Activated CD4-positive, alpha-beta T cell treated with anti-CD3 and anti-CD28 coated beads, Interleukin-2, amount 10 ng/mL, durations not matched to agents 24 days and 14 days (primary cell): ENCODE measurements at places on chromosomes 12 and 14.

DNA sequence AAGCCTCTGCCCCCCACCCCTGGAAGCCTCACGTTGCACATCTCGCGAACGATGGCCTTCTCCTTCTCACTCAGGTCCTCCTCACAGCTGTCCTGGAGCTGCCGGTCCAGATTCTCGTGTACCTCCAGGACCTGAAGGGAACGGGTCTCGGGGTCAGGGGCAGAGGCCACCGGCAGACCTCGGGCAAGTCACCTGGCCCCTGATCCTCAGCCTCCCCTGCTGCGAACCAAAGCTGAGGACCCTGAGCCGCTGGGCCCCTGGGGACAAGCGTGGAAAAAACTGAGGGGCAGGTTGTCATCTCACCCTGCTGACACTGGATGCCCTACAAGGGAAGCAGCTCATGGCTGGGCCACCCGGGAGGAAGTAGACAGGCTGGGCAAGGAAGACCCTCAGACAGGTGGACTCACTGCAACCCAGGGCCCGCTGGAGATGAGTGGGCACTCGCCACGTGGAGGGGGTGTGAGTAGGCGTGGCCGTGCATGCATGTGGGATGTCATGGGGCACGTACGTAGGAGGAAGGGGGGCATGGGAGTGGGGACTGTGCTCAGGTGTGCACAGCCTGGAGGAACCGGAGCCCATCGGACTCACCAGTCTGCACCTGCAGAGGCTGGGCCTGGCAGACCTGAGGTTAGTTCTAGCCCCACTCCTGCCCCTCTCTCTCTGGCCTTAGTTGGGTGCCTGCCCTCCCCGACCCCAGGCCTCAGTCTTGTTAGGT is 35.1 kb downstream of the CCNK start:
- DNase-seq, result no peak

- DNase-seq, result no peak
Measured at GRCh38 chr14:24876996-24877395, 173.0 kb downstream of the STXBP6 start.

DNA sequence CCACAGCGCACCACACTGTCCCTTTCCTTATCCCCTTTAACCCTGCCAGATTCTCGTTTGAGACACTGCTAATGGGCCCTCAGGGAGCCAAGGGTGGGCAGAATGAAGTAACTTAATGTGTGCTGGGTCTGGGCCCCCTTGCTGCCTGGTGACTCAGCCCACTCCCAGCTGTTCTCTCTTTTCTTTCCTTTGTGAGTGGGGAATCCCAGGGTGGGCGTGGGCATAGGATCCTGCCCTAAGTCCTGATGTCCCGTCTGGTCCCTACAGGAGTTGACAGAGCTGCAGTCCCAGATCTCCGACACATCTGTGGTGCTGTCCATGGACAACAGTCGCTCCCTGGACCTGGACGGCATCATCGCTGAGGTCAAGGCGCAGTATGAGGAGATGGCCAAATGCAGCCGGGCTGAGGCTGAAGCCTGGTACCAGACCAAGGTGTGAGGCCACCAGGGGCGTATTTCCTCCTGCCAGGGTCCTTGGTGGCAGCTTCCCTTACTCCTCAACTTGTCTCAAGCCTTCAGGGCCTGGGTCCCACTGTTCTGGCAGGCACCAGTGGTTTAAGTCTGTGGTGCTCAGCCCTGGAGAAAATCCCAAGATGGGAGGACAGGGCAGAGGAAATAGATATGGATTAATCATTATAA is 8.3 kb downstream of the KRT7 start:
- DNase-seq, result no peak

DNA sequence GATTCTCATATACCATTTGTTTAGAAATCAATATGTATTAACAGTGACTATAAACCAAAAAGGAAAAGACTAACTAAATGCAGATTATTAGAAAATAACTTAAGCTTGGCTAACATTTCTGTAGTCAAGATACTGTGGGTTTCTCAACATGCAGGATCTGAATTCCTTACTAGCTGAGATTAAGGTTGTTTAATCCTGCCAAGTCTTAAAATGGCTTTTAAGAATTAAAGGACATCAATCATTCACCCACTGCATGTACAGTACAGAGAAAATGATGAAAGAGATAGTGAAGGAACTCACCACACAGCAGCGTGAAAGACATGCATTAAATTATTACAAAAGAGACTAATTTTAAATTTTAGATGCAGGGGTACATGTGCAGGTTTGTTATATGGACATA is 3.8 kb downstream of the ACSS3 start:
- no peak for DNase-seq

- no peak for DNase-seq
Measured at GRCh38 chr12:69969011-69969410, 144.0 kb downstream of the MYRFL start.

- DNase-seq, result no peak
Measured at GRCh38 chr12:45303945-45304344, 88.0 kb downstream of the ANO6 start.

- DNase-seq, result no peak
Measured at GRCh38 chr12:101855364-101855884, 22.0 kb upstream of the DRAM1 start.

DNA sequence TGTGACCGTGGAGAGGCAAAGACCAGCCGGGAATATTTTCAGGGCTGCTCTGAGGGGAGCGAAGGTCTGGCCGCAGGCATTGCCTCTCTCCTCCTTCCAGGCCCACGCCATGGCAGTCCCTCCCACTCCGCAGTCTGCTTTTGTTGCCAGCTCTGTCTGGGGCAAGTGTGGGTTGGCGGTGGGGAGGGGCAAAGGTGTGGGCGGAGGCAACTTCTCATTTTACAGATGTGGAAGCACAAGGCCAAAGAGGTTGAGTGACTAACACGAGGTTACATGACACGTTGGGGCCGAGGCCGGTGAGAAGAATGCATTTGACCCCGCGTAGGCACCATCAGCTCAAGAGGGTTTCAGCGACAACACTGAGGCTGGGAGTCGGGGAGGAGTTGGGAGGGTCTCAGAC is 6.1 kb upstream of the FAIM2 start:
- DNase-seq, result no peak

GRCh38 chr12:1003600-1004271 is 12.7 kb downstream of the ERC1 start:
- no peak for DNase-seq

DNA sequence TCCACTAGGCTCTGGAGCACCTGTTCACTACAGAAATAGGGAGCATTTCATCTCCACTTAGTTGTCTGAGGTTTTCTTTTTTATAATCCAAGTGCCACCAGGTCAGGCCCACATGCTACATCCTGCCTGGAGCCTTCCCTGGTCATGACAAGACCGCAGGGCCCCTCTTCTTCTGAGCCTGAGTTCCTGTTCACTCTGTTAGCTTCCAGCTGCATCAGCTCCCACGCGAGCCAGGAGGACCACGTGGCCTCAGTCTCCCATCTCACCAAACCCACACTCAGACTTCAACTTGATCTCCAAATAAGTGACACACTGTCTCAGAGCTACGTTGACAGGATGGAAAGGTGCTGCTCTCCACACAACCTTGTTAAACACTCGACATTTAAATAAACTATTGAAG is 21.0 kb downstream of the RIMBP2 start:
- DNase-seq, result no peak

DNA sequence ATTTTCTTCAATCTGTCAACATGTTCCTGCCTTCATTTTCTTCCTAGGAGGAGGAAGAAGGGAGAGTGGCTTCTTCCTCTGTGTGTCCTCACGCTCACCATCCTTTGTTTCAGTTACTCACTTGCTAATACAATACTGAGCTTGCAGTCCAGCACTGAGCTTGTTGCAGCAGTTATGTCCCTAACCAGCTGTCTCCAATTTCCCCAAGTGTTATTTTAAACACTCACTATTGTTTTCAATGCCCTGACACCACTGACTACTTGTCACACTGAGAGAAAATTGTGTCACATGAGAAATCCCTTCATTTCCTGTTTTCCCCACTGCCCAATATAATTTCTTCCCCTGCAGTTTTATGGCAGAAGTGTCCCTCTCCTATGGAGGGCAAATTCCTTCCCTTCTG is 53.4 kb downstream of the HSD17B6 start:
- DNase-seq, result no peak

GRCh38 chr12:49796606-49797448 is 31.4 kb downstream of the NCKAP5L start:
- DNase-seq, result no peak

GRCh38 chr14:104322531-104323366 is 184.4 kb downstream of the KIF26A start:
- no peak for DNase-seq

GRCh38 chr14:105096206-105096875 is 31.1 kb upstream of the GPR132 start:
- DNase-seq, result no peak

DNA sequence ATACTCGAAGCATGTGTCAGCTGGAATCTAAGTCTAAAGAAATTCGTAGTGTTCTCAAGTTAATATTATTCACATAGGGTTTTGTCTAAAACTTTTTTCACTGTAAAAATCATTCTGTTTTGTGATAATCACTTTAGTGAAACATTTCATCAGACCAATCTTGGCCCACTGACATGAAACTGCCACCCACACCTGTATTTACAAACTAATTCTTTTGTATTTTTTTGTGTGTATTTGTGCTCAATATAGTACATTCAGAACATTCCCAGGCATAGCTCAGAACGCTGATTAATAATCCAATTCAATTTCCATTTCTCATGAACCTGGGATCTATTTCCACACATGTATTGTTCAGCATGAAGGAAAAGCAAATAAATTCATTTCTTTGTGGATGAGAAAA is 191.7 kb downstream of the RASSF9 start:
- no peak for DNase-seq

GRCh38 chr14:55645145-55645544 is 65.1 kb downstream of the KTN1 start:
- no peak for DNase-seq

DNA sequence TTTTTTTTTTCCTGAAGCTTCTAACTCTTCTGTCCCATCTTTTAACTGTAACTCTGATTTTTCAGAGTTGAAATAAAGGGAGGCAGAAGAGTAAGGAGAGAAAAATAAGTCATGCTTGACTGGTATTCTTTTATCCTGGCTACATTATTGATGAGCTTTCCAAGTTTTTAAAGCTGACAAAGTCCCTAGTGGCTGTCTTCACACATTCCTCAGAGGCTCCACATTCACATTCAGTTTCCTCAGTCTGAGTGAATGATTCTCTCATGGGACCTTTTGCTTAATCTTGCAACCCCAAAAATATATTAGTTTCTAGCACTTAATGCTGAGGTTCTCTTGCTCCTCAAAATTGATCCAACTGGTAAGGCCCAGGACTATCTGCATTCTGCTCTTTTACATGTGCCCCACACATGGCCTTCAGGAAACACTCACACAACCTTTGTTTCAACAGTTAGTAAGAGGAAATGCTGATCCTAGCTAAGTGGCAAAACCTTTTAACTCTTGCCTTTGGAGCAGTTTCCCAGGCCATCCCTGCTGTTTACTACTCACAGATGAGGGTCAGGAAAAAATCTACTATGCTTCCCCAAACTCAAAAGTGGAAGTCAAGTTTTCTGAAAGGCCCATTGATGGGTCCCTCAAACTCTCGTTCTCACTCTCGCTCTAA is 61.7 kb upstream of the SLC6A15 start:
- DNase-seq, result no peak

DNA sequence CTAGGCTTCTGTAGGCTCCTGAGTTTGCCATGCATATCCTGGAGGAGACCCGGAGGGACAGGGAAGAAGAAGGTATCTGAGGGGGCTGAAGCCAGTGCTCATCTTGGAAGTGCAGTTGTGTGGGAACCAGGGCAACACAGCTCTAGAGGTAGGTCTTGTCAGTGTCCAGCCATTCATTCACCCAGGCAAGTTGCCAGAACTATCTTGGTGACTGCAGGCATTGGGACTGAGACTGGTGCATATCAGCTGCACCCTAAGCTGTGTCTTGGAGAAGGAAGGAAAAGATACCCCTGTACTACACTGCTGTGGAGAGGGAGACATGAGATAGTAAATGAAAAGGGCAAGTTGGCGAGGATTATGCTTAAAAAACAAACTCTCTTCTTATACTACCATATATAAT is 4.9 kb upstream of the WIF1 start:
- peak; percentile 47 for DNase-seq

- DNase-seq, result no peak
Measured at GRCh38 chr12:52231305-52232202, 1.5 kb upstream of the KRT7 start.

- DNase-seq, result peak; percentile 82
Measured at GRCh38 chr12:131929581-131930456, 743 bp downstream of the PUS1 start.

DNA sequence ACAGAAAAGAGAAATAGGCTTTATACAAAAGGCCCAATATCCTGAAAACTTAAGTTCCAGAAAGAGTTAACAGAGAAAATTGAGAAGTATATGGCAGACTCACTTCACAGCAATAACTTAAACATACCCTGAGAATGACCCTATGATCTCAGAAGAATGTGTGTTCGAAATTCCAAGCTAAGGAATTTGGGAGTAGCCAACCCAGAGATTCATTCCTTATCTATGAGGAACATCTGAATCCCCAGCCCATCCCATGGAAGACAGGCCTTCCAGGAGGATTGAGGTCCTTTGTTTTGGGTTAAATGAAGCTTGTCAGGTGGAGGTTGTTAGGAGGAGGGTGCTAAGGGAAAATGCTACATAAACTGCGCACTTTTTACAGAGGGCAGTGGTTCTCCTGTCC is 7.5 kb upstream of the SAV1 start:
- DNase-seq, result no peak

DNA sequence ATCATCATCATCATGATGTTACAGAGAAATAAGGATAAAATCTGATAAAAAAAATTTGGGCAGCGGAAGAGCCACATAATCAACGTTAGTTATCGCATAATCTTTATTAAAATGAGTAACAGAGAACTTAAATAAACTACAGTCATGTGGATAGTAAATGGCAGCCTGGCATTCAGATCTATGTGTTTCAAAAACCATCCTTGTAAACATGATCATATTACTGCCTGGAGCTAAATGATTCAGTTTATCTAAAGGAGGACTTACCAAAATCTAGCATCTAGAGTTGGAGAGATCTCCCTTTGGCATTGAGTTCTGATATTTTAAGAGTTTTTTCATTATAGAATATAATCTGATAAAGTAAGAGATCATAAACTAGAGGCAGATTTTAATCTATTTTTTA is 200.1 kb upstream of the MGAT4C start:
- DNase-seq, result no peak

DNA sequence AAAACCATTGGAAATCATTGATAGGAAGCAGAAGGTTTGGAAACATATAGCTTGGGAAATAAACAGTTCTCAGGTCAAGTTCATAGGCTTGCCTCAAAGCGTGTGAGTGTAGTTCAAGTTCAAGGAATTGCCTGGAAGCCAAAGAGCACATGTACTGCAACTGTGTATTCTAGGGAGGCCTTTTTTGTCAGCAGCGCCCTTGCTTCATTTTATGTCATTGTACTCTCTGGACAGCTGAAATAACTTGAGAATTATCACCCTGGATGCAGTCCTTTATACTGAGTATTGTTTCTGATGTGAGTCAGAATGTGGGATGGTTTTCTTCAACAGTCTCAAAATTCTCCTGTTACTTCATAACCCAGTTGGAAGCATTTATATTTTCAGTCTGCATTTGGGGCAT is 16.0 kb upstream of the EVL start:
- no peak for DNase-seq

GRCh38 chr12:6582196-6582595 is 14.1 kb upstream of the NOP2 start:
- DNase-seq, result no peak

- no peak for DNase-seq
Measured at GRCh38 chr14:59997966-59998365, 78.0 kb downstream of the LRRC9 start.
